CD4-positive, alpha-beta T cell treated with Interleukin-6 at 100 ng/mL for 8 hours (primary cell): ENCODE measurements at places on chromosomes 16 and 17.
A peak's percentile ranks its signal among the peaks of the same experiment; 100 is the strongest.

DNA sequence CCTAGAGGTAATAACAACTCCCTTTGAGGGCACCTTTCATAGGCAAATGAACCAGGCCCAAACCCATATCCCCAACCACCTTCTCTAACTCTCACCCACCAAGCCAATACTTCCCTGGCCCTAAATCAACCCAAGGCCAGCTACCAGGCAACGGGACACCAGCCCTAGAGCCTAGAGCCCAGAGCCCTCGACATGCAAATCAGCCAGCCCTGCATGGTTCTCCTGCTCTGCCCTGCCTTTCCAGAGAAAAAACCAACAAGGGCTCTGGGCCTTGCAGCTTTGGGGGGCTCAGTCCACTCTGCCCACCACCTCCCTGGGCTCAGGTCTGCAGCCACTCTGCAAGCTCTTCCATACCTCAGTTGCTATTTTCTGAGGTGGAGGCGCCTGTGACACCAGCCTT is 55.0 kb downstream of the PITPNM3 start:
- no peak for DNase-seq

DNA sequence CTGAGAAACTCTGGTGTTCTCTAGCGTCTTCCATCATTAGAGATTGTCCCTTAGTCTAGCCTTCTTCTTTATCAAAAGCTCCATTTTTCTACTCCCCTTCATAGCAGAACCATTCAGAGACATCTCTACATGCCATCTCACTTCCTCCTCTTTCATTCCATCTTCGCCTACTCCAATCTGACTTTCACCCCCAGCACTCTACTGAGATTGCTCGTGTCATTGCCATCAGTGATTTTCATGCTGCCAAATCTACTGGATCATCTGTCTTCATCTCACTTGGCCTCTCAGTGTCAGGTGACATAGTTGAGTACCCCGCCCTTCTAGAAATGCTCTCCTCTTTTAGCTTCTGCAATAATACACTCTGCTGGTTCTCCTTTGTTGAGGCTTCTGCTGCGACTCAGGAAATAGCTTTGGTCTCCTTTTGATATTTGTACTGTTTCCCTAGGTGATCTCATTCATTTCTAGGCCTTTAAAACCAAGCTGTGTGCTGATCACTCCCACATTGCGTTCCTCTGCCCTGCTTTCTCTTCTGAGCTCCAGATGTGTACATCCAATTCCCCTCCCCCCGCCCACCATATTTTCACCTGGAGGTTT is 119.1 kb downstream of the FTO start:
- peak; percentile 21 for DNase-seq

- peak; percentile 34 for DNase-seq
Observed at GRCh38 chr17:10737168-10737622, 7.4 kb upstream of the TMEM220 start.

- DNase-seq: no peak
Observed at GRCh38 chr17:7606280-7606679, 8.4 kb downstream of the FXR2 start.

DNA sequence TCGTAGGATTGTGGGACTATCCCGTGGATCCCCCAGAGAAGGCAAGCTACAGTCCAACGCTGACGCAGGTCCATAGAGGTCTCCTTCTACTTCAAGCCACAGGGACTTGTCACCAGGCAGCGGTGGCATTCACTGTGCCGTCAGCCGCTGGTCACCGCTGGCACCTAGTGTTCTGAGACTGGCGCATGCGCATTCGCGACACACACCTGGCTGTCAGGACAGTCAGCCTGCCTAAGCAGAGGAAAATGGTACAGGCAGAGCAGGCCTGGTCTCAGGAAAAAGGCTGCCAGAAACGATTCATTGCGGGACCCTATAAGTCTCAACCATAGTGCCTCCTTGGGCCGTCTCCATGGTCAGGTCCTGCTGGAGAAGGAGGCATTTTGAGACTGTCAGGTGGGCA is 138.0 kb upstream of the WSB1 start:
- DNase-seq: no peak

DNA sequence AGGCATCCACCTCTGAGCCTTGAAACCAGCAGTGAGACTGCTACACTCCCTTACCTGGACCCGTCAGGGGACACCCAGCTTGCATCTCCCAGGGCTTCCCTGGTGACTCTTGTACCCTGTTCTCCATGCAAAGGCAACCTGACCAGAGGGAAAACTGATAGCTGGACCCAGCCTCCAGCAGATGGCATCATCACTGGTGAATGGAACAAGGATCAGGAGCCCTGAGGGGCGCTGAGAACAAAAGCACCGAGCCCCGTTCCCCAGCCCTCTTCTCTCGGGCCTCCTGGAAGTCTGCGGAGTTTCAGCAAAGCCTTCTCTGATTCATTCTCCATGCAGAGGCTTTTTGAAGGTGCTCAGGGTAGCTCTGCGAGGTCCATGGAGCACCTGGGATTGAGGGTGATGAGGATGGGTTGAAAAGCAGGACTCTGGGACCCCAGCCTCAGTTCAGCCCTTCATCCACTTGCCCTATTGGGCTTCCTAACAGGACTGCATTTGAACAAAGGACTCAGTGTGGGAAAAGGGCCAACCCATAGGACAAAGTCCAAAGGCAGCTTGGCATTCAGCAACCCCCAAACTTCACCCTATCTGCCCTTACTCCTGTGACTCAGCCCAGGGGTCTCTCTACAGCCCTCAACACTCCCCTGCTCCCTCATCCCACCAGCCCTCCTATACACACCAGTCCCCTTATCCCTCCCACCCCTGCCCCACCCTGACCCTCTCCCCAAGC is 45.0 kb upstream of the LHX1 start:
- DNase-seq: no peak
